ENCODE measurements at places on chromosomes 4 and X. TPM values are rescaled to one million over a fixed set of nuclear protein-coding genes. Genes with fewer than 3 reads are reported as not detected.

The PLXNA3 gene
- 17.9 TPM for total RNA-seq

The CCSER1 gene
- 16.1 TPM for total RNA-seq

The MRFAP1L1 gene
- total RNA-seq, result 54.2 TPM

The POLR2B gene
- total RNA-seq, result 77.7 TPM

The MID1 gene
- total RNA-seq, result 5.9 TPM

The NAT8L gene
- total RNA-seq, result 4.2 TPM

The CFP gene
- 18.2 TPM for total RNA-seq

The CSAG3 gene
- total RNA-seq, result not detected

The ELK1 gene
- total RNA-seq, result 22.0 TPM

The VCX3A gene
- not detected for total RNA-seq

The PPEF2 gene
- total RNA-seq, result not detected

The RNF212 gene
- total RNA-seq, result 8.2 TPM

The IQCM gene
- total RNA-seq, result not detected

The TLL1 gene
- 1.7 TPM for total RNA-seq

The TCEAL5 gene
- total RNA-seq, result not detected

The CENPVL2 gene
- not detected for total RNA-seq

The LRCH2 gene
- total RNA-seq, result 6.0 TPM

The NKX3-2 gene
- 0.17 TPM for total RNA-seq

All from subcutaneous adipose tissue (tissue), 4 donors.